Fibroblast of skin of left biceps (primary cell): ENCODE measurements at places on chromosomes 12 and 14.
A peak's percentile ranks its signal among the peaks of the same experiment; 100 is the strongest.

DNA sequence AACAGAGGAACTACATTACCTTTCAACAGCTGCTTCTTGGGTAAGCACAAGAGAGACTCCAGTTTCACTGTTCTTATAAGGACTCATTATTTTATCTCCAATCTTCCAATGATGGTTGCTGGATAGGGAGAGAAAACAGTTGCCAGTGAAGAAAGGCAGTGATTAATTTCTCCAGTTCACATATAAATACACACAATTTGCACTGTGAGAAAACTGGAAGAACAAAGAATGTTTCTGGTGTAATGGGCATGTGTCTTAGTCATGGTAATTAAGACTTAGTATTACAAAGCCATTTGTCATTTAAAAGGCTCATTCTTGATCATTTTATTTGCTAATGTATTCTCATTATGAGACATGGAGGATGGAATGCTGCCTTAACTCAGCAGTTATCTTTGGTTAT is 78.0 kb upstream of the FAR2 start:
- DNase-seq: no peak

GRCh38 chr12:49223122-49223521 is 34.2 kb upstream of the TUBA1A start:
- no peak for DNase-seq

DNA sequence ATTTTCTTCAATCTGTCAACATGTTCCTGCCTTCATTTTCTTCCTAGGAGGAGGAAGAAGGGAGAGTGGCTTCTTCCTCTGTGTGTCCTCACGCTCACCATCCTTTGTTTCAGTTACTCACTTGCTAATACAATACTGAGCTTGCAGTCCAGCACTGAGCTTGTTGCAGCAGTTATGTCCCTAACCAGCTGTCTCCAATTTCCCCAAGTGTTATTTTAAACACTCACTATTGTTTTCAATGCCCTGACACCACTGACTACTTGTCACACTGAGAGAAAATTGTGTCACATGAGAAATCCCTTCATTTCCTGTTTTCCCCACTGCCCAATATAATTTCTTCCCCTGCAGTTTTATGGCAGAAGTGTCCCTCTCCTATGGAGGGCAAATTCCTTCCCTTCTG is 53.4 kb downstream of the HSD17B6 start:
- DNase-seq: no peak

DNA sequence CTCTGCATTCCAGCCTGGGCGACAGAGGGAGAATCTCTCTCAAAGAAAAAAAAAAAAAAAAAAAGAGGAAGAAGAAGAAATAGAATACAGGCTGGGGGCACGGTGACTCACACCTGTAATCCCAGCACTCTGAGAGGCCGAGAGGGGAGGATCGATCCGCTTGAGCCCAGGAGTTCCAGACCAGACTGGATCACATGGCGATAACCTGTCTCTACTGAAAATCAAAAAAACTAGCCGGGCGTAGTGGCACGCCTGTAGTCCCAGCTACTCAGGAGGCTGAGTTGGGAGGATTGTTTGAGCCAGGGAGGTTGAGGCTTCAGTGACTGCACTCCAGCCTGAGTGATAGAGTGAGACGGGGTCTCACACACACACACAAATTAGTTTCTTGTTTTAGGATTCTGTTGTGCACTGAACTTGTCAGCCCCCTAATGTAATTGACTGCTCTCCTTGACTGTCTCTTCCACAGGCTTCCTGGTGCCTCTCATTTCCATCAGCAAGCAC is 963 bp upstream of the TINF2 start:
- DNase-seq: no peak

GRCh38 chr12:30635385-30635784 is 60.3 kb downstream of the IPO8 start:
- no peak for DNase-seq

DNA sequence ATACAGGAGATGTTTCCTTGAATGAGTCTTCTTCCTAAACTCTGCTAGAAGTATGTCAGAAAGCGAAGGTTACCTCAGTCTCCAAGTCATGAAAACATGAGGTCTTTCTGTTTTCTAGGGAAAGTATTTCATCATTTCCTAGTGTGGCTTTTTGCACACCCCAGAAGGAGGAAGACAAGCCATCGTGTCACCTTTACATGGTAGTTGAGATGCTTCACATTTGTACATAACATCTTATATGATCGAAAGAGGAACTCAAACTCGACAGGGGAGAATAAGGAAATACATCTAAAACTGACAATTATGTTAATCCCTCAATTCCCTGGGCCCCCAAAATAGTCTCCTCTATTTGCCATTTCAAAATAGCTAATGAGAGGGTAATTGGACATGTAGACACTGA is 214.1 kb upstream of the PLEKHG7 start:
- DNase-seq: no peak

DNA sequence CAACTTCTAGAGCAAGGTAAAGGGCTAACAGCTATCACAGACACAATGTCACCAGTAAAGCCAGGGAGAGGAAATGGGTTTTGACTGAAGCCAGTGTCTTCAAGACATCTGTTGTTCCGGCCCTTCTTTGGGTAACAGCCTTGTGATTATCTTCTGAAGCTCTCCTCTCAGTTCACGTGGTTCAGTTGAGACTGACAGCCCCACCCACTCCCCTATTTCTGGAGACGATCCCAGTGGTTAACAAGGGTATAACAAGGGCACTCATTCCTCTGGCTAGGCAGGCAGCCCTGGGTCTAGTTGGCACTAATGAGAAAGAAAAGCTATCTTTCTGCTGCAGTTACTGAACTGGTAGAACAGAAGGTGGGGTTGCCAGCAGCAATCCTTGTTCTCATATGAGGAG is 6.9 kb downstream of the GNPTAB start:
- no peak for DNase-seq

- no peak for DNase-seq
Measured at GRCh38 chr12:107328442-107329133, 235.2 kb upstream of the CRY1 start.

GRCh38 chr14:98143566-98143965 is 1128.4 kb downstream of the BCL11B start:
- DNase-seq: no peak

- no peak for DNase-seq
Measured at GRCh38 chr12:121543786-121544185, 37.0 kb downstream of the KDM2B start.

GRCh38 chr14:32480337-32480736 is 151.2 kb downstream of the AKAP6 start:
- no peak for DNase-seq

DNA sequence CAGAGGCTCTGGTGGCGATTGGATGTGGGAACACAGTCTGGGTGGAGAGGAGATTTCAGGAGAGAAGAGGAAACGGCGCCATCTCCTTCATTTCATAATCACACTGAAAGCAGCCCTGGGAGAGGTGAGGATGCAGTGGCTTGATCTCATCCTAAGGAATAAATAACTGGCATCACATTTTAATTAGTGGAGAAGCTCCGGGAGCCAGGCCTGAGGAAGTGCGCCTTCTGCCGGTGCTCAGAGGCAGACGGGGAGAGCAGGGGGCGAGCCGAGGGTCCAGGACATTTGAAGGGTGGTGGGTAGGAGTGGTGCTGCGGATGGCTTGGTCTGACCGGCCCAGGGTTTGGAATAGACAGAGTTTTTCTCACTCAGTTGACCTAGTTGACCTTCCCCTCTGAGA is 265.0 kb downstream of the CACNA1C start:
- DNase-seq: no peak

- DNase-seq: no peak
Measured at GRCh38 chr12:132647858-132648257, 29.3 kb downstream of the P2RX2 start.

- no peak for DNase-seq
Measured at GRCh38 chr12:120006258-120006975, 17.4 kb downstream of the BICDL1 start.

DNA sequence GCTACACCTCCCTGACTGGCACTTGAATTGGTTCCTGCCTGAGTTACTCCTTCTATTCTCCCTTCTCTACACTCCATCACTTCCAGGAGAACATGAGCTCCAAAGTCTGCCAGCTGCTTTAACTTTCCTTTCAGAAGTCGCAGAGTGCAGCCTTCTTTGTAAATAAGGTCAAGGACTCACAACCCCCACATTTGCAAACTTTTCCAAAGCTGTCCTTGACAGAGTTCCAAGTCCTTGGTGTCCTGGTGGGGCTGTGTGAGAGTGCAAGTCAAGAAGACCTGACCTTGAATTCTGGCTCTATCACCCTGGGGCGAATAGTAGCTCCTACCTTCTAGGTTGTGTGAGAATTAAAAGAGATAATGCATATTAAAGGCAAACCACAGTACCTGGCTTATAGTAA is 15.6 kb downstream of the CCDC198 start:
- DNase-seq: no peak

DNA sequence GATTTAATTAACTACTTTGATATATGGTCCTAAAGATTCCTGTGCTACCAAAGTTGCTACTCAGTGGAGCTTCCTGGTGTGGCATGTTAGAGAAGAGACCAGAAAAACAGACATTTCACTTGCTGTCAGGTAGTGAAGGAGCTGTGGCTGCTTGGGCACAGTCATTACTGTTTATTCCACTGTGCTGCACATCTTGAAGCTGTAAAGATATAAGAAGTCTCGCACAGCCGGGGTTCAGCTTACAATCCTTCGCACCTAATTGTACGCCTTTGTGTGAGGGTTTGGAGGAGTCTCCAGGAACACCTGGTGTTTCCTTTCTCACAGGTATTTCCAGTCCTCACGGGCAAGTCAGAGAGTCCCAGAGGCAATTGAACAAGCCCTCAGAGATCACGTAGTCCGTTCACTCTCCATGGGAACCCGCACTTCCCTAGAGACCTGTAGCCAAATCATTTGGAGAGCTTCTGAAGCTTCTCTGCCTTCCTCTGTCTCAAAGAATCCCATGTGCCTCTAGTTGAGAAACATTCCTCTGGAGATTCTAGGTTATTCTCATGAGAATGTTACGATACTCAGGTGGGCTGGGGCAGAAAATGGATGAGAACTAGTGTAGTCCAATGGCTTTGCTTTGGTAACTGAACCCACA is 4.1 kb downstream of the EVL start:
- no peak for DNase-seq

DNA sequence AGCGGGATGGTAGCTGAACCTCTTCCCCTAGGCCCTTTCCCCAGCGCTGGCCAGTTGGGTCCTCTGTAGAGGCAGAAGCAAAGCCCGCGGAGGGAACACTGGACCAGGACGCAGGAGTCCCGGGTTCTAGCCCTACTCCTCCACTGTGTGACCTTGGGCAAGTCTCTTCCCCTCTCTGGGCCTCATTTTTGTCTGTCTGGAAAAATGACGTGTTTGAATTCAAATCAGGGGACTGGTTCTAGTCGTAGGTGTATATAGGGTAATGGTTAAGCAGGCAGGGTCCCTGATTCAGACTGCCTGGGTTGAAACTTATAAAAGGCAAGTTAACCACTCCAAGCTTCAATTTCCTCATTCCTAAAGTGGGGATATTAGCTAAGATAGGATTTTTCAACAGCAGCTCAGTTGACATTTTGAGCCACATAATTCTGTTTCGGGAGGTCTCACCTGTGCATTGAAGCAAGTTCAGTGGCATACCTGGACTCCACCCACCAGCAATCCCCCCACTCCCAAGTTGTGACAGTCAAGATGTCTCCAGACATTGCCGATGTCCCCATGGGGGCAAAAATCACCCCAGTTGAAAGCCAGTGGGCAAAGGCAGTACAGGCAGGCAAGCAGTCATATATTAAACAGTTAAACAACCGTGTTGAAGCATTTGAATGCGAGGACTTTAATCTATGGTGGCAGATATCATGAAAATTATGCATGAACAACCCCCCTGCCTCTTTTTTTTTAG is 899 bp downstream of the TPCN1 start:
- no peak for DNase-seq

DNA sequence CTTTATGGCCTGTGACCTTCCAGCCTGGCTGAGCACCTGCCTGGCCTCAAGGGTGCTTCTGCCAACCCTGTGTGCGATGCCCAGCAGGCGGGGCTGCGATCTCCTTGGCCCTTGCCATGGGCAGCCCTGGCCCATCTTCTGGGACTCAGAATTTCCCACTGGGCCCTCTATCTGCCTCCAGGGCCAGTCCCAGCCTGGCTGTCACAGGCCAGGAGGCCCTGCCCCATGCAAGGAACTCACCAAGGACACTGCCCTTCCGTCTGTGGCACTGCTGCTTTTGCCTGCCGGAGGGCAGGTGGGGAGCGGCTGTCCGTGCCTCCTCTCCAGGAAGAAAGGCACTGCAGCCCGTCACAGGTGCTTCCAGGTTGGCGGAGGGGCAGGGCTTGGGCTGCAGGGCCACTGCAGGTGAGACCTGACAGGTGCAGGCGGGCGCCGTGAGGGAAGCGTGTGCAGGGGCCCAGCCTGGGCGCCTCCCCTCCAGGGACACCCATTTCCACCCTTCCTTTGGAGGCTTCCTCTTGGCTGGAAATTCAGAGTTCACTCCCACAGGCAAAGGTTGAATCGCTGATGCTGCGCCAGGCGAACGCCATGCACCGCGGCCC is 177.8 kb downstream of the KIF26A start:
- no peak for DNase-seq

- DNase-seq: no peak
Measured at GRCh38 chr12:95851606-95852005, 7.1 kb upstream of the SNRPF start.

DNA sequence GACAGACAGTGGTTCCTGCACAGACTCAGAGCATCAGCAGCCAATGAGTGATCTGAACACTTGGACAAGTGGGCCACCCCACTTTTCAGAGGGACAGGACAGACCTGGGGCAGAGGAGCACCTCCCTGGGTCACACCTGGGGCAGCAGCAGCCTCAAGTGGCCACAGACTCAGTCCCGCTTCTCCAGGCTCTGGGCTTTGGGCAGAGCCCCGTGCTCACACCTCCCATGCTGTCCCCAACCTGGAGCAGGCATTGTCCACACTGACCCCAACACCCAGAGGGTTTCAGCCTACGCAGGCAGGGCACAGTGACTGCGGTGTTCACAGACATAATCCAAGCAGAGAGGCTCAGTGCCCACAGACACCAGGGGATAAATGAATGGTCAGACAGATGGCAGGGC is 135.5 kb upstream of the SFSWAP start:
- no peak for DNase-seq

- no peak for DNase-seq
Measured at GRCh38 chr14:91380123-91380522, 37.5 kb downstream of the CCDC88C start.

- no peak for DNase-seq
Measured at GRCh38 chr12:104608998-104609397, 152.2 kb downstream of the CHST11 start.

GRCh38 chr12:4230526-4230925 is 43.0 kb upstream of the CCND2 start:
- DNase-seq: no peak

GRCh38 chr12:93085383-93086287 is 156.5 kb upstream of the EEA1 start:
- no peak for DNase-seq

DNA sequence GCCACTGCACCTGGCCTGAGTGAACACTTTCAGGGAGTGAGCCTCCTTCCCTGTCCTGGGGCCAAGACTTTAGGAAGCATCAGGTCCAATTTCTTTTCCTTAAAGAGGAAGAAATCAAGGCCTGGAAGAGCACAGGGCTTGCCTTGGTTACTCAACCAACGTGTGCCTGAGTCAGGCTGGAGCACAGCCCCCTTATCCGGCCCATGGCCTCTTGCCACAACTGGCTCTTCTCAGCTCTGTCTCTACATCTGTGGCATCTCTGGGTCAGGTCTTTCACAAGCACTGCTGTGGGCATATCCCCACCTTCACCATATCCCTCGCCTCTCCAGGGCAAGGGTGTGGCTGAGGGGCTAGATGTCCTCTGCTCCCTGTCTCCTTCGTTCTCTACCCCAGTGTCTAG is 6.8 kb downstream of the MYH6 start:
- no peak for DNase-seq

GRCh38 chr12:44015333-44015941 is 179.6 kb downstream of the TMEM117 start:
- peak; percentile 12 for DNase-seq

- DNase-seq: no peak
Measured at GRCh38 chr12:97875064-97875463, 412.5 kb downstream of the RMST start.
